ENCODE measurements at places on chromosomes 2 and 18.
A peak's percentile ranks its signal among the peaks of the same experiment; 100 is the strongest.

DNA sequence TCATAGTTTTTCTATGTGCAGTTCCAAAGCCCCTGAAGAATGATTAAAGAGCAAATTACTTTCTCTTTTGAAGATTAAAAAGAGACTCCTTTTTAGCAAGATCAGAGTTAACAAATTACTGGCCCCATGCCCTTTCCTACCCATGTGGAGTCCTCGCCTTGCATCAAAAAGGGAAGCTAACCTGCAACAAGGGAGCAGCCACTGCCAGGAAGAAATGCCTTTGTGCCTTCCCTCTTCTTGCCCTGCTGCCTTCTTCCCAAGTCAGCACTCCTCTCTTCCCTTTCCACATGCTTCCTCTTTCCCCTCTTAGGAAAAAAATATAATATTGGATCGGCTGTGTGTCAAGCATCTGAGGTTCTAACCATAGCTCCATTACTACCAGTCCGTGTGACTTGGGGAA lies 37.1 kb upstream of the CYP1B1 start:
- DNase-seq = no peak

DNA sequence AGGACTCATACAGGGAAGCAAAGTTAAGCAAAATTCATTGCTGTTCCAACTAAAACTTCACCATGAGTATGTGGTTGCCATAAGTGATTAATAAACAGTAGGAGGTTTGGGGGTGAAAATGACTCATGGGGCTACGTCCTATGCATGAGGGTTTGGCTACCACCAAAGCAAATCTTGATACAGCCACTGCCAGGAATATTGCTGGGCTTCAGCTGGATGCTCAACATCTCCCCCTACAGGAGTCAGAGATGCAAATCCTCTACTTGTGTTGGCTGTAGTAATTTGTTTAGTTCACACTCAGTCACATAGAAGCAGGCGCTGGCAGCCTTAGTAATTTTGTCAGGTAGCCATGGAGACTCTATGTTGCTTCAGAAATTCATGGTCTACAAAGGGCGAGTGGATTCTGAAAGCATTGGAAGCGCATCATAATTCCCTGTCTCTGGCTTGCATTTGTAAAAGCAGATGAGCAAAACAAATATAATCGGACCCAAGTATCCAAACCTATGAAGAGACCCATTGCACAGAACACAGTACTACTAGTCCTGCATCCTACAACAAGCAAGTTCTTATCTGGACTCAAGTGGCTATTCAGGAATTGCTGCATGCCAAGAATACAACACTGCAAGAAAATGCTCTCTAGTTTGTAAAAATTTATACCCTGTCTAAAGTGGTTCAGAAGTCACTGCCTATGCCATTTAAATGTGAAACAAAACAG lies 76.0 kb downstream of the CD28 start:
- peak; percentile 66 for DNase-seq

GRCh38 chr2:177547122-177547521 lies 154.5 kb downstream of the AGPS start:
- DNase-seq = no peak

GRCh38 chr2:42036413-42036812 lies 11.4 kb upstream of the PKDCC start:
- DNase-seq = no peak

DNA sequence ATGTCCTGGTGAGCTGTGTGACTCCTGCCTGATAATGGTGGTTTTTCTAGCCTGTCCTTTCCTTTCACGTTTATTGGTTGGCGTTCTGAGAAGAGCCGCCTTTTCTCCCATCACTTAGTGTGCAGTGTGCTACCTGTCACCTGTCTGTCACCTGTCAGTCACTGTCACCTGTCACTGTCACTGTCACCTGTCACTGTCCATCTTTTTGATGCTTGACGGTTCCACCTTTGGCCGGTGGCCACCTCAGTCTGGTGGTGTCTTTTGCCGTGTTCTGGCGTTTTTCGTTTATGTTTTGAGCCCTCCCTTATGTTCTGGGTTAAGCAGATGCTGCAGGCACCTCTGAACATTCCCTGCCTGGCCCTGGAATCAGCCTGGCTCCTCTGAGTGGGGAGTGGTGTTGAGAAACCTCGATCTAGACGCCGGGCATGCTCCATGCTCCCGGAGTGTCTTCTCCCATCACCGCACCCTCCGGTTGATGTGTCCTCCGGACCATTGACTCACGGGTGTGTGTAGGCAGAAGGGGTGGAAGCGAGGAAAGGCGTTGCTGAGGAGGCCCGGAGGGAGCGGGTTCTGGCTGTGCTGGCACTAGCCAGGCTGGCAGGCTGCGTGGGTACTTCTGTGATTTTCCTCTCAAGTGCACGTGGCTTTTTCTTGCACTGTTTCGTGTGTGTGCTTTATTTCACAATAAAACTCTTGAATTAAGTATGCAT lies 20.7 kb downstream of the DTYMK start:
- DNase-seq = no peak

GRCh38 chr2:112997151-112997550 lies 8.1 kb upstream of the IL36A start:
- no peak for DNase-seq

DNA sequence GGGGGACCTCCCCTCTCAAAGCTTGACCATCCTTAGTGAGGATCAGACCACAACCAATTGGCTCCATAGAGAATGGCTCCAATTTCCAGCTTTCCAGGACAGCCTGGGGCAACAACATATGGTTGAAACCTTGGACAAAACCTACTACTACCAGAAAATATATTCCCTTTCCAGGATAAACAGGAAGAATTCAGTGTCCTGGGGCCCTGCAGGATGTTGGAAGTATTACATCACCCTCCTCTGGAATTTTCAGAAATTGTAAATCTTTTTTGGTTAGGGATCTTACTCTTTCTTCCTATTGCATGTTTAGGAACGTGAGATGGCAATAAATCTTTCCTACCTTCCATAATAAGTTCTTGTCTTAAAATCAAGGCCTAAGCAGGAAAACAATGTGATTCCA lies 158.9 kb upstream of the MEIS1 start:
- no peak for DNase-seq

GRCh38 chr18:10020171-10020570 lies 106.4 kb downstream of the VAPA start:
- DNase-seq = no peak

- DNase-seq = no peak
Measured at GRCh38 chr2:42068571-42069178, 20.9 kb downstream of the PKDCC start.

- DNase-seq = no peak
Measured at GRCh38 chr2:159044804-159045286, 76.4 kb downstream of the TANC1 start.

DNA sequence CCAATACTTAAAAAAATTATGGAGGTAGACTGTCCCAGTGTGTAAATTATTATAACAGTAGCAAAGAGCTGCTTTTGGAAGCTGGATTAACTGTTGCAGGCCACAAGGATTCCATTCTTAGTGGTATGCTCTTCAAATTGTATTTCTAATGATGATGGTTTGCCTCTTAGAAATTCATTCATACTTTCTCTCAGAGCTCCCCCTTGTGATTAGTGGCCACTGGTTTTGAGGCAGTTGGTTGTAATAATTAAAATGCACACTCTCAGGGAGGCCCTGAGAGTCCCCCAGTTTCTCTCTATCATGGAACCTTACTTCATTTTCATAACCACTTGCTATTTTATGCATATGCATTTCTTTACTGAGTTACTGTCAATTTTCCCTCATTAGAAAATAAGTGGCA lies 122.5 kb downstream of the PLA2R1 start:
- DNase-seq = peak; percentile 42

DNA sequence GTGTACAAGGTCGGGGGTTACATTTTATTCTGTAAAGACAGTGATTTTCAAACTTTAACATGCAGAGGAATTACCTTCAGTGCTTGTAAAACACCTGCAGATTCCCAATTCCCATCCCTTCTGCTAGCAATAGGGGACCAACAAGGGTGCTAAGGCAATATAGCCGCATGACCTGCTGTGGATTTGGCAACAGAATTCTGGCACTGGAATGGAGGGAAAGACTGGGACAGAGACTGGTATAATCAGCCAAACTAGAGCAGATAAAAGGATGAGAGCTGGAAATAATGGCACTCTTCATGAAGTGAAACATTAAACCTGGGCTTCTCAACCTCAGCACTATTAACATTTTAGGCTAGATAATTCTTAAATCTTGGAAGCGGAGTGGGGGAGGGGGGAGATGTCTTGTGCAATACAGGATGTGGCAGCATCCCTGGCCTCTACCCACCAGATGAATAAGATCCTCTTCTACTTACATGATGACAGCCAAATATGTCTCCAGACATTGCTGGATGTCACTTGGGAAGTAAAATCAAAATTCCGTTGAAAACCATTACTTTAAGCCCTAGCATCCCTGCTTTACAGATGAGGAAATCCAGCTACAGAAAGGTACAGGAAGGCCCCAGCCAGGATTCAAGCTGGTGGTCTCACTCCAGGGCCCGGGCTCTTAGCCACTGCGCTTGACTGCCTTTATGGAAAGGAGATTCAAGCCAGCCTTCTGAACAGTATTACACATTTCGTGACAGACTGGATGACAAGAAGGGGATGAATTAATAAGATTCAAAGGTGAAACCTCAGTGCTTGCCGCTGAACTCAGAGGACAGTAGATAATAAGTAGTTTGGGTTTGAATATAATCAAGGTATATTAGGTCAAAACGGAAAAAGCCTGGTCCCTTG lies 1.7 kb downstream of the EVA1A start:
- DNase-seq = no peak

GRCh38 chr2:124081154-124081716 lies 56.1 kb downstream of the CNTNAP5 start:
- DNase-seq = no peak

GRCh38 chr2:112310906-112311305 lies 35.5 kb downstream of the ZC3H6 start:
- DNase-seq = no peak

- no peak for DNase-seq
Measured at GRCh38 chr2:237874585-237875161, 15.2 kb downstream of the RAMP1 start.

DNA sequence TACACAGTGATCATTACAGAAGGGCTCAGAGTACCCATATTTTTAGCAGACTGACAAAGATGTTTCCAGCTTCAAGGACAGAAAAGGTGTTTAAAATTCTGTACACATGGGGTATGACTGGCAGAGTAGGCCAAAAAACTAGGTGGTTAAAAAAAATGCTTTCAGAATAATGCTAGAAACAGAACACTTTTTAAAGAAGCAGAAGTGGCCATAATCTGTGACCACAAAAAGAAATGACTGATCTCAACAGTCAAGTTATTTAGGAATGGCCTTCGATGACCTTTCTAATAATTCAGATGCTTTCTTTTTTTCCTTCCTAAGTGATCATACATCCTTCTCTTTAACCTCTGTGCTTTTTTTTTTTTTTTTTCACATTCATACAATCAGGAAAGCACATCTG lies 4.1 kb upstream of the AQP4 start:
- no peak for DNase-seq

DNA sequence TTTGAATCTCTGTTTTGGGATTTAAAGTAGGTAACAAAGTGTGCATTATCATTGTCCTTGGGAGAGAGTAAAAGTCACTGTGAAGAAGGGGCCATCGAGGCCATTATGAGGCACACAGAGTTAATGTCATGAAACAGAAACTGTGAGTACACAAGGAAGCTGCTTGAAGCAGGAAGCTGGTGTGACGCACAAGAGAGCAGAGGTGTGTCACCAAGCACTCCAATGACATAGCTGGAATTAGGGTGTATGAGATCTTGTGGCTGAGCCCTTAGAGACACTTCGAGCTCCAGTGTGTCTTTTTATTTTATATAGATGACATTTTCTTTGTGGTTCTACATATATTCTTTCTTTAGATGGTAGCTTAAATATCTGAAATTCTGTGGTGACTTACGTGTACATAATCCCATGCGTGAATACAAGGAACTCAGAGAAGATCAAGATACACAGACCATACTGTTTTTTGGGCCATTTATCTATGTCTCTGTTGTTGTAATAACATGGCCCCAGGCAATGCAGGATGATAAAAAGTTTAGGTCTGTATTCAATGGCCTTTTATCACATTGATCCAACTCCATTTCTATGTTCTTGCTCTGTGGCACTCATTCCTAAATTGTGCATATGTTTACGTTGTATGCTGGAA lies 164.7 kb upstream of the FAM98A start:
- no peak for DNase-seq

DNA sequence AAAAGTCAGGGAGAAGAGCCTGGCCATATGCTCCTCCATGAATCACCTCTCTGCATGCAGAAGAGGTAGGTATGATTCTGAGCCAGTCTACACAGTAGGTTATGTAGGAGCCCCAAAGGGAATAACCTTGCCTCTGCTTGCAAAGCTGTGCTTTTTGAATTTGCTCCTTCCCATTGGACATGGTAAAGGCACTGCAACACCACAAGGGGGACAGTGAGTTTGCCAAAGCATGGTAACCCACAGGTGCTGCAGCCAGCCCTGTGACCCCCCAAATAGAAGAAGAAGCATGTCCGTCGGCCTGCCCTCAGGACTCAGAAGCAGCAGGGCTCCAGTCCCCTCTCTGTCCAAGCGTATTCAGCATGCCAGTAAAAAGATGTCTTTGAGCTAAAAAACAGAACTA lies 51.0 kb upstream of the BCL2L11 start:
- DNase-seq = no peak

DNA sequence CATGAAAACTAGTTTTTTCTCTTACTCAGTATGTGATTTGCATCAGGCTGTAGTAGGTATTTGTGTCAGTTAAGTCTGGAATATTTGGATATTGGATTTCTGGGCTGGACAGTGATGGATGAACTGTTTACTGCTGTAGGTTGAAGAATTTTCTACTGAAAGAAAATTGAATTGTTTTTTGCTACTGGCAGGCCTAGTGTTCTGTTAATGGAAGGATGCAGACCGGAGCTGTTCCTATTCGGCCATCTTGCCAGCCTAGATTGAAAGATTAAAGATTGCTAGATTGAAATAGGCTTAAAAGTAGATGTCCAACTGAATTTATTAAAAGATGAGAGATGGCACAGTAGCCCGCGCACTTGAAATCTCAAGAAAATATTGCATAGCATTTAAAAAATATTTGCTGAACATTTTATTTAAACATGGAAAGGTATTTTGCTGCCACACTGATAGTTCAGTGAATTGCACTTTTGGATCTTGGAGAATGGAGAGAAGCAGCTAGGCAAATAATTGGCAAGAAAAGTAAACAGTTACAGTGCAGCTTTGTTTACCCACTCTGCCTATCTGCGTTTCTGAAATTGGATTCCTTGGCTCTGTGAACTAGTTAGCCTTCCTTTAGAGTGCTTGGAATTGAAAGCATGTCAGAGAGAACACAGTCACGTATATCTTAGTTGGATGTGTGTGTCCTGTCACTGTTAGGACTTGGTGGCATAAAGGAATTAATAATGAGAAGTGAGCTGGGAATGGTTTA lies 54.1 kb downstream of the EPB41L5 start:
- no peak for DNase-seq

DNA sequence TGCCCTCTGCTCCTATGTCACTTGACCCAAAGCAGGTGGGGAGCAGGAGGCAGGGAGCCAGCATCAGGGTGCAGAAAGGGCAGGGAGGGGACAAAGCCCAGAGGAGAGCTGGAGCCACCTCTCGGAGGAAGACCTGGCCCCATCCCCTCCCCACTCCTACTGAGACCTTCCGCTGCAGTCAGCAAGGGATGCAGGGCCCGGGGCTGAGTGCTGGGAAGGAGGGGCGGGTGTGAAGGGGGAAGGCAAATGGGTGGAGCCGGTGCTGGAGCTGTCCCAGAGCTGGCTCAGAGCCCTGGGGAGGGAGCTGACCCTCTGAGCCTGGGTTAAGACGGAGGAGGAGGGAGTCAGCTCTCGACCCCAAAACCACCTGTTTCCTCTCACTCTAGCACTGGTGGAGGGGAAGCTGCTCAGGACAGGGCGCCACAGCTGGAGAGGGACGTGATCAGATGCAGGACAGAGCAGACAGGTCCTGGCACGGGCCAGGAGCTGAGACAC lies 33.8 kb downstream of the HS1BP3 start:
- DNase-seq = no peak
